Activated naive CD4-positive, alpha-beta T cell treated with Interleukin-2 at 50 U/mL for 16 hours (primary cell): ENCODE measurements at places on chromosomes 2 and 18.

- DNase-seq = no peak
Measured at GRCh38 chr18:72201032-72201431, 343.1 kb downstream of the CBLN2 start.

DNA sequence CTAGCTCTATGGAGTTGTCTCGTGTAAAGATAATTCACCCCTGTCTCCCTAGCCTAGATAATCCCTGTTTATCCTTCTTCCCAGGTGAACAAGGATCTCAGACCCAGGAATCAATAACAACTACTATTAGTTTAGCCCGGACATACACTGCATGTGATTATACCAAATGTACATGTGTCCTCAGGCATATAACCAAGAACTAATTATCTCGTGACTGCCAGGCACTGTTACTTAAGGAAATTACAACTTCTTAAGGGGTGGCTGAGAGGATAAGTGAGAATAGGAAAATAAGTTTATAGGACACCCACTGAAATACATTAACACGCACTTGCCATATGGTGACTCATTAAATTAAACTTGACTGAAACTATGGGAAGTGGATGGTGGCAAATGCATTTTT, 126.6 kb downstream of the CNTNAP5 start:
- no peak for DNase-seq

GRCh38 chr2:113282747-113283533, 4.2 kb upstream of the PAX8 start:
- DNase-seq = no peak

DNA sequence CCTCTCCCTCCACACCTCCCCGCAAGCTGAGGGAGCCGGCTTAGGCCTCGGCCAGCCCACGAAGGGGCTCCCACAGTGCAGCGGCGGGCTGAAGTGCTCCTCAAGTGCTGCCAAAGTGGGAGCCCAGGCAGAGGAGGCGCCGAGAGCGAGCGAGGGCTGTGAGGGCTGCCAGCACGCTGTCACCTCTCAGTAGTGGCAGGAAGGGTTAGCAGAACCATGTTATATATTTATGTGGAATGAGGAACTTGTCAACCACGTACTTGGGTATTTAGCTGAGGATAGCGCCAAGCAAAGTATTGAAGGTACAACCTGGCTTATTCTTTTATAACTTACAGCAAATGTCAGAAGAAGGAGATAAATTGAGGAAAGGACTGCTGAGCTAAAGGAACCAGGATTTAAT, 144.1 kb upstream of the MGAT5 start:
- no peak for DNase-seq

DNA sequence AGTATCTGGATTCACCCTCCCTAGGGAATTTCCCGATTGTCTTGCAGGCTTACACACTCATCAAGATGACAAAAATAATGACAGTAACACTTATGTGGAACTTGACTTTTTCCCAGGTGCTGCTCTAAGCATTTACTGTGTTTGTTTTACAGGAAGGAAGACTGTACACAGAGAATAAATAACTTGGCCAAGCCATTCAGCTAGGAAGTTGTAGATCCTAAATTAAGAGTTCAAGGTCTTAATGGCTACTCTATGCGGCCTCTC, 549 bp upstream of the DPP4 start:
- no peak for DNase-seq
